ENCODE measurements at places on chromosomes 11 and 22. TPM values are rescaled to one million over a fixed set of nuclear protein-coding genes. Genes with fewer than 3 reads are reported as not detected.

- no peak for DNase-seq
These were observed 301.8 kb upstream of the MTNR1B start for GRCh38 chr11:92667486-92668152.

RFPL1 gene
- not detected for total RNA-seq

- DNase-seq = no peak
These were observed 9.0 kb downstream of the INCENP start for GRCh38 chr11:62132689-62133293.

FAM83F gene
- total RNA-seq = 0.04 TPM

- peak; percentile 82 for DNase-seq
These were observed 22.3 kb upstream of the SPON1 start for GRCh38 chr11:13939961-13940906.

DNA sequence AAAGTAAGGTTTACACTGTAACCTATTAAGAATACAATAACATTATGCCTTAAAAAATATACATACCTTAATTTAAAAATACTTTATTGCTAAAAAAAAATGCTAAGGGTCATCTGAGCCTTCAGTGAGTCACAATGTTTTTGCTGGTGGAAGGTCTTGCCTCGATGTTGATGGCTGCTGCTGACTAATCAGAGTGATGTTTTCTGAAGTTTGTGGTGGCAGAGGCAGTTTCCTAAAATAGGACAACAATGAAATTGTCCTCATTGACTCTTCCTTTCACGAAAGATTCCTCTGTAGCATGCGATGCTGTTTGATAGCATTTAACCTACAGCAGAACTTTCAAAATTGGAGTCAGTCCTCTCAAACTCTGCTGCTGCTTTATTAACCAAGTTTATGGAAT lies 97.6 kb downstream of the FAT3 start:
- DNase-seq = no peak

MTA2 gene
- total RNA-seq = 299 TPM

DNA sequence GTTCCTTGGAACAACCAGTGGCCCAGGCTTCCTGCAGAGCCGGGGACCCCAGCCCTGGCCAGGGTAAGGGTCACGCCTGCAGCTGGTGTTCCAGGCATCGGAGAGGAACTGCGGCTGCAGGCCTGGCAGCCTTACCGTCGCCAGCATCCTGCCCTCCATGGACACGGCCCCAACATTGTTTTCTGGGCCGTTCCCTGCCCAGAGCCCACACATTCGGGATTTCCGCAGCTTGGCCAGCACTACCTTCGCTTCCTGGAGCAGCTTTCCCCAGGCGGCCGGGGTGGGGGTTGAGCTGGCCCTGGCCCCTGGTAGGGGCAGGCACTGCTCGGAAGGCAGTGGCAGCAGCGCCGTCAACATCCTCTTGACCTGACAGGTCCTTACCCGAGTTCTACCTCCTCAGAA lies 17.7 kb downstream of the TXN2 start:
- no peak for DNase-seq

DNA sequence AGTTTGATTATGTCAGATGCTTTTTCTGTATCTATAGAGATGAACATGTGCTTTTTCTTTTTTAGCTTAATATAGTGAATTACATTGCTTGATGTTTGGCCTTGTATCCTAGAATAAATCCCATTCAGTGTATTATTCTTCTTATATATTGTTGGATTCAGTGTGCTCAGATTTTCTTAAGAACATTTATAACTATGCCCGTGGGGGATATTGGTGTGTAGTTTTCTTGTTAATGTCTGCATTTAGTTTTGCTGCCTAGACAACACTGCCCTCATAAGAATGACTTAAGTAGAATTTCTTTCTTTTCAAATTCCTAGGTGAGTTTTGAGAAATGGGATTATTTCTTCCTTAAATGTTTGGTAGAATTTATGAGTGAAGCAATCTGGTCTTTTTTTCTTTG lies 98.5 kb downstream of the TMEM135 start:
- no peak for DNase-seq

GRCh38 chr11:15793043-15793996 lies 563.0 kb downstream of the SOX6 start:
- no peak for DNase-seq

GRCh38 chr22:39979048-39979447 lies 15.7 kb upstream of the FAM83F start:
- DNase-seq = no peak

DNA sequence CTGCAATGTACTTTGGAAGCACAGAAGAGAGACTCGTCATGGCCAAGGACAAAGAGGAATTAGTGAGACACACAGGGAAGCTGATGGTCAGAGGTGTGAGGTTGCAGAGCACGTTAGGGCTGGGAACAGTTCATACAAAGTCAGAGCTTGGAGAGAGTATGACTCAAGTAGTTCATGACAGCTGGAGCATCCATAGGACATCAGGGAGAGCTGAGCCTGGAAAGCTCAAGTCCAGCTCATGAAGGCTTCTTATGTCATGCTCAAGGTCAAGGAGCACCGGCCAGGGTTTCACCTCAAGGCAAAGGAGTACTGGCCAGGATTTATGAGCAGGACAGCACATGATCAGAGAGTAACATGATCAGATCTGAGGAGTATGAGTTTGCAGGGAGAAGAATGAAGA lies 64.6 kb upstream of the CHST1 start:
- DNase-seq = no peak

GRCh38 chr22:48782326-48782725 lies 1045.3 kb downstream of the BRD1 start:
- DNase-seq = no peak

DNA sequence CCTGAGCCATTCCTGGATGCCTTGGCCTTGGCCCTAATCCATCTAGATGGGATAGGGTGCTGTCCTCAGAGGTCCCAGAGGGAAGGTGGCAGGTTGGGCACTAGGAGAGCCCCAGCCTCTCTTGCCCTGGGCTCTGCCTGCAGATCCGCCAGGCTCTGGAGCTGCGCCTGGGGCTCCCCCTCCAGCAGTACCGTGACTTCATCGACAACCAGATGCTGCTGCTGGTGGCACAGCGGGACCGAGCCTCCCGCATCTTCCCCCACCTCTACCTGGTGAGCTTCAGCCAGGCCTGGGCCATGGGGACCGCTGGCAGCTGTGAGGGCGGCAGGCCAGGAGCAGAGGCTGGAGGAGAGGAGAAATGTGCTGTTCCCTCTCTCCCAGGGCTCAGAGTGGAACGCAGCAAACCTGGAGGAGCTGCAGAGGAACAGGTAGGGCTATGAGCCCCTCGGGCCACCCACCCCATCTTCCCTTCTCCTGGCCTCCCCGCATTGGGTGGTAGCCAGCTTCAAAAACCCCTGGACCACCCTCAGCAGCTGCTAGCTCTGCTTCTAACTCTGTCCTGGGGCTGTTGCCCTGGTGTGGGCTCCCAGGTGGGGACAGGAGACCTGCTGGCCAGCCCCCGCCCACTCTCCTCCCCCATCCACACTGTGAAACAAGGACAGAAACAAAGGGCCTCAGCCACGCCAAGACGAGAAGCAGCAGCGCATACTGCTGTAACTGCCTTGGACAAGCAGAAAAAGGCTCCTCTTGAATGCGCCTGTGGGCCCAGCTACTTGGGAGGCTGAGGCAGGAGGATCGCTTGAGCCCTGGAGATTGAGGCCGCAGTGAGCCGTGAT lies 4.9 kb downstream of the SSH3 start:
- no peak for DNase-seq

- DNase-seq = peak; percentile 41
These were observed 29.3 kb downstream of the CELF1 start for GRCh38 chr11:47523490-47524225.

- DNase-seq = no peak
These were observed 388.2 kb downstream of the KCNA4 start for GRCh38 chr11:29628609-29629008.

DNA sequence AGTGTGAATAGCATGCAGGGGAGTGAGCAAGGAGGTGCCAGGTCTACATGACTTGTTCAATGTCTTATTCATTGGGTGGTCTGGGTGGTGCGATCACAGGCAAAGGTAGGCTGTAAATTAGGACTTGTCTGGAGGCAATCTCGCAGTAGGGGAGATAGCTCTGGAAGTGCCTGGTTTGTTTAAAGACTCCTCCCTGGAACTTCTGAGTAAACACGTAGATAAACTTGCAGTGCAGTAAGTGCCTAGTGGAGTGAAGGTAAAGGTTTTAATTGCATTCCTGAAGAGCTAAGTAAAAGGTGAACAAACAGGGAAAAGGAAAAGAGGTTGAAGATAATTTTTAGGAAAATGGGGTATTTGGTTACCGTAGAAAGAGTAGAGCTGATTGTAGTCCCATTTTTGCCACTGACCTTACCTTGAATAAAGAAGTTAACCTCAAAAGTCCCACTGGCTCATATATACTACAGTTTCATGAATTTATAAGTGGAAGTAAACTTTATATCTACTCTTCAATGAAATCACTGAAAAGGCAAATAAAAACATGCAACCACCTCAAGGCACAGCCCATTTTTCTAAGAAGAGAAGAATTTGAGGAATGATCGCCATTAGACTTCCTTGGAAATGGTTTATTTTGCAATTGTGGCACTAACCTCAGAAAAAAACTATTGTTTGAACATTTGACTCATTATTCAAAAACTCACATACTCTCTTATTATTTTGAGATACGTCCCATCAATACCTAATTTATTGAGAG lies 44.3 kb downstream of the AASDHPPT start:
- no peak for DNase-seq

DNA sequence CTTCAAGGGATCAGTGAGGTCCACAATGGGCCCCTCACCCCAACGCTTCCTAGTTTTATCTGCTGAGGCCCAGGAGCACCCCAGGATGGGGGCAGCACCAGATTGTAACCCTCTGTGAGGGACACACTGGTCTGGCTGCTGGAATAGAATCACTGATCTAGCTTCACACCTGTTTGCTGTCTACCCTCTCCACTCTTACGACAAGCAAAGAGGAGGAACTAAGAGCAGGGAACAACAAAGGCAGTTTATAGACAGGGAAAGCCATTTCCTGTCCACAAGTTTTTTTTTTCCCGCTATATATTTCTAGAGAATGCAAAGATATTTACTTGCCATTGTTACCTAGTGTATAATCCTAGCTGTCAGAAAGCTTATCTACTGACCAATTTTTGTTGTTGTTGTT lies 61.0 kb upstream of the CRTAM start:
- DNase-seq = no peak

ROM1 gene
- 1.3 TPM for total RNA-seq

DNA sequence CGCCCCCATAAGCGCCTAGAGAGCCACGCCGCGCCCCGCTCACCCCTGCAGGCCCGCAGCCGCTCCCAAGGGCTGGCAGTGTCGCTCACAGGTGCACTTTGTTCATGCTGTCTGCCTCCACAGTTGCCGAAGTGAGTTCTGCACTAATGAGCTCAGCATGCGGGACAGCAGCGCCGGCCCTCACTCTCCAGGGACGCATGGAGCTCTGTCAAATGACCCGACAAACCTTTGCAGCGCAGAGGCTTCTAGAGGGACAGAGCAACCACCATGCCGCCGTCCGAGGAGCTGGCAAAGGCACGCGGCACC lies 170.7 kb downstream of the OPCML start:
- DNase-seq = no peak

- no peak for DNase-seq
These were observed 3.9 kb upstream of the DNAJB13 start for GRCh38 chr11:73946798-73947458.

GRCh38 chr22:46156031-46156430 lies 5.7 kb downstream of the PPARA start:
- no peak for DNase-seq

RNF121 gene
- total RNA-seq = 26.4 TPM

F2 gene
- 0.15 TPM for total RNA-seq

- no peak for DNase-seq
These were observed 59.3 kb upstream of the NUP160 start for GRCh38 chr11:47907499-47907898.

GRCh38 chr22:36762687-36763260 lies 13.1 kb downstream of the IFT27 start:
- no peak for DNase-seq

Measured in activated CD4-positive, alpha-beta T cell treated with anti-CD3 and anti-CD28 coated beads, Interleukin-2, amount 10 ng/mL, durations not matched to agents 7 days and 5 days (primary cell).